COR-L47 (cell line): ENCODE measurements at places on chromosomes 6 and 20.
A peak's percentile ranks its signal among the peaks of the same experiment; 100 is the strongest.

DNA sequence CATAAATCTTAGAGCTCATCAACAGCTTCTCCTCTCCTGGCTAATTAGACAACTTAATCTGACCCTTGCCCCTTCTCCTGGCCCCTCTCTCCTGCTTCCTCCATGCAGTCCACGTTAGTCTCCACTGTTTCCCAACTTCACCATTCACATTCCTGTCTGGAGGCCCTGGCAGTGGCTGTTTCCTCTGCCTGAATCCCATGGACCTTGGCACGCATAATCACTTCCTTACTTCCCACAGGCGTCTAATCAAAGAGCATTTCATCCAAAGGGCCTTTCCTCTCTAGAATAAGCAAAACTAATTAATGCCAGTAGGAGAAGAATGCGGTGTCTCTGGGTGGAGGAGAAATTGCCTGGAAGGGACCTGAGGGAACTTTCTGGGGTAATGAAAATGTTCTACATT, 16.4 kb upstream of the XRN2 start:
- DNase-seq: no peak

DNA sequence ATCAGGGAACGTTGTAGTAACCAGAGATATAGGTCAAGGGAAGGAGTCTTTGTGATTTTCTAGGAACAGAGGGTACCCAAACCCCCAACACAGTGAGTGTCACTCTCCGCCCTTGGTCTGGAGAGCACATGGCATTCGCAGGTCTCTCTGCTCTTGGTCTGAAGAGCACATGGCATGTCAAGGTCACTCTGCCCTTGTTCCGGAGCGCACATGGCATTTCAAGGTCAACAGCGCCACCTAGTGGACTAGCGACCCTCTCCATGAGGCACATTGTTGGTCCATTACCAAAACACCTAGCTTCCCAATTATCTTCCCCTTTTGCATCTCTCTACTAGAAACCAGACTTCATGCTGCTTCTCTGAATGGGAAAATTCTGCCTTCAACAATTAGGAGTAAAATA, 260.0 kb downstream of the C6orf118 start:
- peak; percentile 1 for DNase-seq

- DNase-seq: no peak
These were observed 91.4 kb downstream of the RREB1 start for GRCh38 chr6:7198833-7199800.

- DNase-seq: no peak
These were observed 379.7 kb downstream of the CDH4 start for GRCh38 chr20:61631751-61632150.

- DNase-seq: no peak
These were observed 12.6 kb downstream of the ANKEF1 start for GRCh38 chr20:10047427-10047826.

- no peak for DNase-seq
These were observed 52.2 kb downstream of the GOPC start for GRCh38 chr6:117550078-117550600.

DNA sequence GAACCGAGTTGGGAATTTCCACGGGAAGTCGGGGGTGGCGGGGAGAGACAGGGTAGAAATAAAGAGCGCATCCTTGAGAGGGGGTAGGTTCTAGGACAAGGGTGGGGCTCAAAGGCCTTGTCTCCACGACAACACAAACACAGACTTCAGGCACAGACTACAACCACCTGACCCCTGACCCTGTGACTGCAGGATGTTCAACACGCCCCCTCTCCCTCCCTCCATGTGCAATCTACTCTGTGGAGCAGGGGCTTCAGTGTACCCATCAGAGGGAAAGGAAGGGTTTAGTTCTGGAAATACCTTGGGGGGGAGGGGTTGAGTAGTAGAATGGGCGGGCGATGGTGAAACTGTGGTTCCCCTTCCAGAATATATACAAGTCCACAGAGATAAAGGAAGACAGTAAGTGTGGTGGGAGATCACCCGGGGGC, 651 bp upstream of the TAPBP start:
- DNase-seq: peak; percentile 47

GRCh38 chr6:90411292-90411781, 114.7 kb upstream of the BACH2 start:
- no peak for DNase-seq

GRCh38 chr6:155188707-155189496, 74.9 kb upstream of the CLDN20 start:
- DNase-seq: no peak

DNA sequence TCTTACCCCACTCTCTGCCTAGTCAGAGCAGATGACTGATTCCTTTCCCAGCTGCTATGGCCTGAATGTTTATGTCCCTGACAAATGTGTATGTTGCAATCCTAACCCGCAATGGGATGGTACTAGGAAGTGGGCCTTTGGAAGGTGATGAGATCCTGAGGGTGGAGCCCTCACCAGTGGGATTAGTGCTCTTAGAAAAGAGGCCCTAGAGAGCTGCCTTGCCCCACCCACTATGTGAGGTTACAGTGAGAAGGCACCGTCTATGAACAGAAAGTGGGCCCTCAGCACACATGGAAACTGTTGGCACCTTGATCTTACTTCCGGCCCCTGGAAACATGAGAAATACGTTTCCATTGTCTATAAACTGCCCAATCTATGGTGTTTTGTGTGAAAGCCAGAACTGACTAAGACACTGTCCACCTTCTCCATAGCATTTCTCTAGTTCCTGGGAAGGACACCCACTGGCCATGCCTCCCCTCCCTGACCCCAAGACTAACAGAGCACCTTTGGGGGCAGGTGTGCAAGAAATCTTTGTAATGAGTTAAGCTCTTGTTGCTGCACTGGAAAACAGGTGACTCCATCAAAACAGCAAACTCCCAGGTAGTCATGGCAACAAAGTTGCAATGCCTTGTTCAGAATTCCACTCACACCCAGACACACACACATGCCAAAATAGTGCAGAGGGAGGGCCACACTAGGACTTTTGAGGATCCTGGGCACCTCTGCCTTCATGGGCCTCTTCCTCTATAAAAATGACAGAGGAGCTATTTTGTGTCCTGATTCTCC, 16.2 kb downstream of the GABRR2 start:
- no peak for DNase-seq

- DNase-seq: no peak
These were observed 139.4 kb downstream of the RNGTT start for GRCh38 chr6:88823998-88824397.

- no peak for DNase-seq
These were observed 437.5 kb downstream of the TFAP2A start for GRCh38 chr6:9977411-9977810.

DNA sequence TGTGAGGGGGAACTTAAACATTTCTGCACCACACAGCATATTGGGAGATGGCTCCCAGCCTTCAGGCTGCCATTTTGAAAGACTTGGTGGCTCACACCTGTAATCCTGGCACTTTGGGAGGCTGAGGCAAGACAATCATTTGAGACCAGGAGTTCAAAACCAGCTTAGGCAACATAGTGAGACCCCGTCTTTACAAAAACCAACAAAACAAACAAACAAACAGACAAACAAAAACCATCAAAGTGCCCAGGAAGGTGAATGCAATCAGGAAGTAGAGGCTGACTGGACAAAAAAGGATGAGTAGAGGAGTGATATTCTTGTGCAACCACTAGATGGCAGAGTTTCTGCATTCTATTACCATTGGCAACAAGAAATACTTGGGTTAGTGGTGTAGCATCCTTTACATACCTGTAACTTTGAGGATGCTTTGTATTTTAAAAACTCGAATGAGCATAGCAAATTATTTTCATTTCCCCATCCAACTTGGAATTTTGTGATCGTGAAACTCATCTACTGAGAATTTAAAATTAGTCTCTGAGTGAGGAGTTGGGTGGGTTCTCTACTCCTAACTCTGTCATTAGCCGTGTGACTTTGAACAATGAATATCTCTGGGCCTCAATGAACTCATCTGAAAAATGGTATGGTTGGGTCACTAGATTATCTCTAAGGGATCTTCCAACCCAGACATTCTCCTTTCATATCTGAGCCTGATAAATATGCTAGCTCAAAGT, 84.4 kb downstream of the CRYBG1 start:
- peak; percentile 8 for DNase-seq
